ENCODE measurements at places on chromosomes 4 and X.

- DNase-seq: no peak
Measured at GRCh38 chr4:185210102-185210981, 944 bp downstream of the SNX25 start.

DNA sequence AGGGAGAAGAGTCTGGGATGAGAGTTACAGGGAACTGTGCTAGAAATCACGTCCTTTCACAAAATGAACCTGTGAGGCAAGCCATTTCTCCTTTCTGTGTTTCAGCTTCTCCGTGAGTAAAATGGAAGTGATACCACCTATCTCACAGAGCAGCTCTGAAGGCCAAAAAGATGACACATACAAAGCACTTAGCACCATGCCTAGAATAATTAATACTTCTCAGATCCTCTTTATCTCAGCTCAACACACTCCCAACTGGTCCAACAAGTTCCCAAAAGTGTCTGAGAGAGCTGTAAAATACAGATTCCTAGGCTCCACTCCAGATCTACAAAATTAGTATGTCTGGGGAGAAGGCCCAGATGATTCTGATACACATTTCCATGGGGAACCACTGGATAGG, 38.3 kb downstream of the LHFPL1 start:
- no peak for DNase-seq

- DNase-seq: no peak
Measured at GRCh38 chr4:176595257-176595656, 197.5 kb downstream of the VEGFC start.

- no peak for DNase-seq
Measured at GRCh38 chr4:25029479-25030276, 1.1 kb downstream of the LGI2 start.

GRCh38 chrX:135973548-135974278, at the start of gene MMGT1:
TSS of gene MMGT1 (minus strand) at chrX:135973988. CDS start at chrX:135973675, 313 bp downstream.
- peak; percentile 58 for DNase-seq

DNA sequence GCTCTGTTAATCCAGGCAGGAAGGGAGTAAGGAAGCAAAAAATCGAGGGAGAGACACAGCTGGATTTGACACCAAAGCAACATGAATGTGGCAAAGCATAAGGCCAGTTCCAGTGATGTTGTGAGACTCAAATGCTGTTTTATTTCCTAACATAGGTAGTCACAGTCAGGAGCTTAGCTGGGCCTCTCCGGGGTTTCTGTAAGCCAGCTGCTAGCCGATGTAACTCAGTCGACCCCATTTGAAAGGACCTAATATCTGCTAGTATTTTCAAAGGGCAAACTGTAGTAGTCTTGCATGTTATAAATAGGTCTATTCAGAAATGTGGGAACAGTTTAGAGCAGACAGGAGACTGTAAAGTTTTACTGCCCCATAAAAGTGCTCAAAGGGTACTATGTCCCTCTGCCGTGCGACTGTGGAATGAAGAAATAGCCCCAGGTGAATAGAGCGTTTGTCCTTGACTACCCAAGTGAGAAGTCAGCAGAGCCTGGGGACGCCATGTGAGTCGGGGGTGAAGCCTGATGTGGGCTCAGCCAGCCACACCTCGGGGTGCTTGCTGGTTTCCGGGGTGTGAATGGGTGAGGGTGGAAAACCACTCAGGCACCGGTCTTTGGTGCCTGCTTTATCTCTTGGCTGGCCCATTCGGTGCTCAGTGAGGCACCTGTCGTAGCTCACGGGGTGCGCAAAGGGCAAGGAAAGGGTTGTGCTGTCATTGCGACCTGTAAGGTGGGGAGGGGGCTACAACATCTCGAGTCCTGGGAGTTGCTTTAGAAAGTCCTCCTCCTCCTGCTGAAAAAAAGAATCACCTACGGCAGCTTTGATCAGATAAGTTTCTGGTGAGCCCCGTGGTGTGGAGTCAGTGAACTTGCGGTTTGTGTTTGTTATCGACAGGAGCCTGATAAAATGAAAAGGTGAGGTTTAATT, 745 bp downstream of the TRIM2 start:
- no peak for DNase-seq

GRCh38 chrX:38985375-38985774, 184.1 kb downstream of the MID1IP1 start:
- no peak for DNase-seq
